ENCODE measurements at places on chromosomes 11 and 22.

- DNase-seq = no peak
These were observed 72.1 kb upstream of the TENM4 start for GRCh38 chr11:79512706-79513469.

GRCh38 chr22:35900483-35901168 is 128.0 kb downstream of the RBFOX2 start:
- DNase-seq = peak; percentile 54

- DNase-seq = no peak
These were observed 947.3 kb upstream of the TENM4 start for GRCh38 chr11:80388130-80388529.

- DNase-seq = no peak
These were observed 7.4 kb downstream of the PTPRJ start for GRCh38 chr11:47987781-47988180.

GRCh38 chr22:20749453-20749852 is 24.5 kb upstream of the SERPIND1 start:
- no peak for DNase-seq

DNA sequence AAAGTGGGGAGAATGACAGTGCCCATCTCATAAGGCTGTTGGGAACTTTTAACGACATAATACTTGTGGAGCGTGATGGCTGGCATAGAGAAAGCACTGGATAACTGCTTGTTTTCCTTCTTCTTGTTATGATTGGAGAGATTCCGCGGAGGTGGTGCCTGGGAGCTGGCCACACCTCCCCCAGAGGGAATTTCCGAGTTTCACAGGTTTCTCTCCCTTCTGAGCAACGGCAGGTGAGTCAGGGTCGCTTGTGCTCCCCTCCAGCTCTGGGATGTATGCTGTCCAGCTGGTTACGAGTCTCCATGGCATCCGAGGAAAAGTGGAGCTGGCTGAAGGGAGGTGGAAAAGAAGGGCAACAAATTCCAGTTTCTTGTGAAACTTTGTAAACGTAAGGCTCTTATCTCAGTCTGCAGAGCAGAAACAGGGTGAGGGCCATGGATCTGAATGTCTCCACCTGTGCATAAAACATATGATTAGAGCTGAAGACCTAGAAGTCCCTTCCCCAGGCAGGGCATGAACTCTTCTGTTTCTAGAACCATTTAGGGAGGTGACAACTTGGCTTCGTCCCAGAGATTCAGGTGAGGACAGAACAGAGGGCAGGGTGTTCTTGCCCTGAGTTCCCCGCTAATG is 10.0 kb upstream of the PLET1 start:
- no peak for DNase-seq

DNA sequence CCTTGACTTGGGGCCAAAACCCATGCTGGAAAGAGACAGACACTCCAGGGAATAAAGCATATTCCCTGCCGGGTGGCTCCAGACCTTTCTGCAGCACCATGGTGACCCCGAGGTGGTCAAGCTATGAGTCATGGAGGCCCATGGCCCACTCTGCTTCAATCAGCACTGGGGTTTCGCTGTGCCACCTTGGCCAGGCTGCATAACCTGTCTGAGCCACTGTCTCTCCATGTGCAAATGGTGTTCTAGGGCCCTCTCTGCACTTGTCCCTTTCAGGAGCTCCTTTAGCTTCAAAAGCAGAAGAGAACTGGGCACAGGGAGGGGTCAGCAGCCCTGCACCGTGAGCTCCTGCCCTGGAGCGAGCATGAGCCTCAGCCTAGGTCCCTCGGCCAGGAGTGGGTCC is 410.1 kb downstream of the SHANK2 start:
- DNase-seq = no peak

DNA sequence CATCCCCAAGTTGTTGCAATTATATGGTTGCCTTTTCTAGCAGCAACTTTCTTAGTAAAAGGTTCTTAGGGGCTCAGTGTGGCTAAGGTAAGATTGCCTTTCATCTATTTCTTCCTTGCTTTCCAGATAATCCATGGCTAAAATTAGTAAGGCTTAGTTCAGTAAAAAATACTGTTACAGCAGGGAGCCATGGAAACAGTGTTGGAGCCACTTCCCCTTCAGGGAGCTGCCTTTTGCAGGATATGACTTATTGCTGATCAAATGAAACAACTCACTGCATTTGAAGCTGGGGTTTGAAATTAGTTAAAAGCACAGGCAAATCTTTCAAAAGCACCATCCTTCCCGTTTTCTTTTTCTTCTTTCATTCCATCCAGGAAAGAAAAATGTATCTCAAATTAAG is 184.3 kb downstream of the C11orf87 start:
- no peak for DNase-seq

- no peak for DNase-seq
These were observed 83.1 kb upstream of the ADSL start for GRCh38 chr22:40263191-40263590.

DNA sequence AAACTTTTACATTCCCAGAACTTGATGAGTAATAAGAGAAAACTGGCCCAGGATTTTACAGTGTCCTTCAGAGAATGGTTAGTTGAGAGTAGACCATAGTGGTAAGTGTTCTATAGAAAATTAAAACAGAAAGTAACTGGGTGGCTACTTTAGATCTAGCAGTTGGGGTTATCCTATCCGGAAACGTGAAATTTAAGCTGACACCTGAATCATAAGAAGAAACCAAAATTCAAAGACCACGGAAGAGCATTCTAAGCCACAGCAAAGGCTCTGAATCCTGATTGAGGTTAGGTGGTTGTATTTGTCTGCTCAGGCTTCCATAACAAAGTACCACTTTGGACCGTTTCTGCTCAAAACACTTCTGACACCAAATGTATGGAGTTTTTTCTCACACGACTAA is 34.0 kb downstream of the TTC17 start:
- DNase-seq = no peak

- DNase-seq = no peak
These were observed 51.7 kb upstream of the NUP160 start for GRCh38 chr11:47899801-47900200.

DNA sequence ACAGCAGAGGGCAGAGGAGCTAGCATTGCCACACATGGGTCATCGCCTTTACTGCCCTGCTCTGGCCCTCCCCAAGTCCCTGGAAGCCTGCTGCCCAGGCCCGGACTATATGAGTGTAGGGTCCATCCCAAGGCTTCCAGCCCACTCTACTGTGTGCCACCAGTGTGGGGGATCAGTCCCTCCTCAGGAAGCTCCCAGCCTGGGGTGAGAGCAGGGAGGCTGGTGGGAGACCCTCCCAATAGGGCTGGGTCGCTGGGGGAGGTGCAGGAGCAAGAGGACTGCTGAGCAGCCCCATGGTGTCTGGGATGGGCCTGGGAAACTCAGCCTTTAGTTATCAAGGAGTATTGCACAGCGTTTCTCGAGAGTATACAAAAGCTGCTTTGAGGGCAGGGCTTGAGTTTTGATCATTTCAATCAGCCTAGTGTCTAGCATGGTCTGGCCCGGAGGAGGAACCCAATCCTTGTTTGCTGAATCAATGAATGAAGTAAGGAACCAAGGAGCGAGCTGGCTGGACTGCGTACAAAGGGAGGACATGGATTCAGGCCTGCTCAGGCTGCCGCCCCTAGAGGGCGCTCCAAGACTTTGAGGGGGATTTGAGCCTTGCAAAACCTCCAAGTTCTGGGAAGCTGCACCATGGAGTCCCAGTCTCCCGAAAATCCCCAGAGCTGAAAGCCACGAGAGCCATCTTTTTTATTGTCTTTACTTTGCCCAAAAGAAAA is 89.0 kb upstream of the PARVA start:
- DNase-seq = peak; percentile 94

DNA sequence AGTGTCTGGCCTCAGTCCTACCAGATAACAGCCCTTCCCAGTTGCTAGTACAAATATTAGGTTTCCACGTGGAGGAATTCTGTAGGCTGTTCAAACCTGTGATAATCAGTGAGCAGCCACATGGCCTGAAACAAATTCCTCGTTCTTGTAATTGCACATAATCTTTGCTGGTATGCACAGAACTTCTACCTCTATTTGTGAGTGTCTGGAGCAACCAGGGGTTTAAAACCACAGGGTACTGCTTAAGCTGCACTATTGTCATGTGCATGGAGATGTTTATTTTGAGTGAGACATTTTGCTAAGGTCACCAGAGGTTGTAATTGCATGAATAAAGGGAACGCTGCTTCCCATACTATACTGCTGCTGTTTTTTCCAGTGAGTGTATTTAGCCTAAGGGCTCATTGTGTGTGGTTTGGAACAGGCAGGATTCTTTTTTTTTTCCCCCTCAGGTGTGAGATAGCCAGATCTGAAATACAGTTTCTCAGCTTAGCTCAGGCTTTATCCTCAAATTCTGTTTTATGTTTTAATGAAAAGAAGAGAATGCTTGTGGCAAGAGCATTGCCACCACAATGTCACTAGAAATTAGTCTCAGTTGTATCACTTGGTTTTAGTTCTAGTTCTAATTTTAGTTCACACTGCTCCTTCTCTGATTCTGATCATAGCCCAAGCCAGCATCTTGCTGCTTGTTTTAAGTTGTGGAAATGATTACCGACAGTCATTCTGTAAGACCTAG is 60.5 kb downstream of the CYB5R2 start:
- no peak for DNase-seq

GRCh38 chr11:47071341-47071740 is 105.3 kb downstream of the ARFGAP2 start:
- no peak for DNase-seq

- no peak for DNase-seq
These were observed 732.3 kb downstream of the BRD1 start for GRCh38 chr22:49095366-49095765.
